ENCODE measurements at places on chromosomes 3 and 15.

GRCh38 chr3:66083784-66084213 lies 45.1 kb upstream of the MAGI1 start:
- no peak for DNase-seq

GRCh38 chr3:120567370-120568201 lies 28.6 kb upstream of the NDUFB4 start:
- no peak for DNase-seq

DNA sequence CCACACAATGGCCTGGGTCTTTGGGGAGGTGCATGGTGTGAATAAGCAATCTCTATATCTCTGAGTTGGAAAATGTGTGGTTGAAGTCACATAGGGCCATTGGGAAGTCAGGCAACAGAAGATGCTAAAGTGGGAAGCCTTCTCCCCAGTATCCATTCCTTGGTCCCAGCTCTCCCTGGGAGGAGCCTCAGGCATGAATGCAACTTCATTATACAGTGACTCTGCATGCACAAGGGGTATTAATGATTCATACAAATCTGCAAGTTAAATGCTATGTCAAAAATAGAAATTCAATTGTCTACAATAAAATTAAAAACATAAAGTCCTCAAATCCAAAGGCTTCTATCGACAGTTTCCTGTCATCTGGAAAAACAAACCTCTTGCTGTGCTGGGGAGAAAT lies 108.8 kb downstream of the RAB11A start:
- DNase-seq = no peak

- no peak for DNase-seq
Measured at GRCh38 chr3:142990721-142991120, 10.6 kb upstream of the U2SURP start.

GRCh38 chr3:72582963-72583362 lies 265.3 kb downstream of the SHQ1 start:
- DNase-seq = no peak

DNA sequence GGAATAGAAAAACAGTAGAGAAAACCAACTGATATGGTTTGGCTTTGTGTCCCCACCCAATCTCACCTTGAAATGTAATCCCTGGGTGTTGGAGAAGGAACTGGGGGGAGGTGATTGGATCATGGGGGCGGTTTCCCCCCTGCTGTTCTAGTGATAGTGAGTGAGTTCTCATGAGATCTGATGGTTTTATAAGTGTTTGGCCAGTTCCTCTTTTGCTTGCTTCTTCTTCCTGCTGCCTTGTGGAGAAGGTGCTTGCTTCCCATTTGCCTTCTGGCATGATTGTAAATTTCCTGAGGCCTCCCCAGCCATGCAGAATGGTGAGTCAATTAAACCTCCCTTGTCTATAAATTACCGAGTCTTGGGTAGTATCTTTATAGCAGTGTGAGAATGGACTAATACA lies 48.4 kb downstream of the EOMES start:
- DNase-seq = no peak

DNA sequence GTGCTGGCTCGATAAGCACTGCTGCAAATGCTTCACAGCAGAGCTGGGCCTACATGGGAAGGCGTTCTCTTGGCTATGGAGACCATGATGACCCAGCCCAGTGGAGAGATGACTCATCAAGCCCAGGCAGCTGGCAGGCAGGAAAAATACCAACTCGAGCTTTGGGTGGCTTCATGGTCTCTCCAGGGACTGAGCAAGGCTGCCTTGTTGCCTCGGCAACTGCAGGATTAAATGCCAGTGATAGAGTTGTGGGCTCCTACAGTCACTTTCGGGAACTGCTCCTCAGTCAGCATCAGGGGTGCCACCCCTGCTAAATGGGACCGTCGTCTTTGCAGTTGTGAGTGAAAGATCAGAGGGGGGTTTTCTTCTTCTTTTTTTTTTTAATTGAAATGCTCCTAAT lies 54.6 kb upstream of the MYZAP start:
- peak; percentile 47 for DNase-seq

- no peak for DNase-seq
Measured at GRCh38 chr3:40681658-40682055, 156.9 kb downstream of the ZNF621 start.

GRCh38 chr3:30464381-30464780 lies 142.0 kb upstream of the TGFBR2 start:
- DNase-seq = no peak

DNA sequence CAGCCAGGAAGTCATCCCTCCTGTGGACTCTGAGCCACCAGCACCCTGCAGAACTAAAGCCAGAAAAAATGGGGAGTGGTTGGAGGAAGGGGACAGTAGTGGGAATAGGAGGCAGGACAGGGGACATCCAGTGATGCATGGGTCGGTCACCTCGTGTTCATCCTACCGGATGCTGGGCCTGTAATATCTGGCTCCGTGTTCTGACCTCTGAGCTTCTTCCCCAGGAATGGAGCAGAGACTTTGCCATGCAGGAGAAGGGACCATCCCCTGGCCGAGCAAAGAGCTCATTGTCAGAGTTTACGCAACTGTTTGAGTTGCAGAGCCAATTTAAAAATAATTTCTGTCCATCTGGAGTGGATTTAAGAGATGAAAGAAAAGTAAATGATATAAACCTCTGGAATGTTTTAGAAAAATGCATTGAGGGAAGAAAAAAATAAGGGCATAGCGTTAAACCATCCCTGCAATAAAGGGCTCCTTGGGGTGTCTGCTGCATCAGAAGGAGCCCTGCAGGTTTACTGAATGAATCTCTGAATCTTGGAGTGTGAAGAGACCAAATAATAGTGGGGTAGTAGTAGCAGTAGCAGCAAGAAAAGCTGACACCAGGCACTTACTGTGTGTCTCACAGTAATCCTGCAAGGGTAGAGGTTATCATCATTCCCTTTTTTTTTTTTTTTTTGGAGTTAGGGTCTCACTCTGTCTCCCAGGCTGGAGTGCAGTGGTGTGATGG lies 70.9 kb downstream of the AAGAB start:
- DNase-seq = no peak

DNA sequence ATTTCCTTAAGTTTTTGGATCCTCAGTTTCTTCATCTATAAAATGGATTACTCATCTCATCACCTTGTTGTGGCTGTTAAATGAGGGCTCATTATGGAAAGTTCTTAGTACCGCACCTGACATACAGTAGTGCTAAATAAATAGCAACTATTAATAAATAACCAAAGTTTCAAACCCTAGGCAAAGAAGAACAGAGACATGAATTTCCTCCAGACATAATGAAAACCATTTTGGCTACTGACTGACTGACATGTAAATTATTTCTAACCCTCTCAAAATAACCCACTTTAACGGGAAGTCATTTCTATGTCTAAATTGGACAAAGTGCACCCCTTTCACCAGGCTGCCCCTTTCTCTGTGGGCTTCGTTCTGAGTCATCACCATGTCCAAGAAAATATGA lies 17.4 kb upstream of the KLHL6 start:
- DNase-seq = no peak

- no peak for DNase-seq
Measured at GRCh38 chr15:74552773-74553441, 11.9 kb downstream of the ARID3B start.

DNA sequence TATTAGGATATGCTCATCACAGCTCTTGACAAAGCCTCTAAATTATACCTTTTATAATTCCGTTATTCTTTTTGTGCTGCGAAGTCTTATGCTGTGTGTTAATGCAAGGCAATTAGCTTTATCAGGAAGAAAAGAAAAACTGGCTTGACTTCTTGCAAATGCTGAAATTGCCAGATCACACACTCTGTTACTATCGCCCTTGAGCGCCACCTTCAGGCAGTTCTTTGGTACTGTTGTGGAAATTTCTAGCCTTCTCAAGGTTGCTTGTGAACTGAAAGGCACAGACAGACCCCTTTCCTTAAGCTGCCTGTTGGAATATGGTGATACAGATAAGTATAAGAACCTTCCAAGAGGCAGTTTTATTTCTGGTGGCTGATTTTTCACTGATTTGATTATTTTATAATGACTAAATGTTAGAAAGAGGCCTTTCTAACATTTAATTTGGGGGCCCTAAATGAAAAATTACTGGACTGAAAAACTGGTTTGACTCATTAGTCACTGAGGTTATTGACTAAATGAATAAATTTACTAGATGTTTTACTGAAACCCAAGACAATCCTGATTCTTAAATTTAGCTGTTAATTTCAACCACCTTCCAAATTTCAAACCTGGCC lies 126.2 kb upstream of the RASGRP1 start:
- no peak for DNase-seq

DNA sequence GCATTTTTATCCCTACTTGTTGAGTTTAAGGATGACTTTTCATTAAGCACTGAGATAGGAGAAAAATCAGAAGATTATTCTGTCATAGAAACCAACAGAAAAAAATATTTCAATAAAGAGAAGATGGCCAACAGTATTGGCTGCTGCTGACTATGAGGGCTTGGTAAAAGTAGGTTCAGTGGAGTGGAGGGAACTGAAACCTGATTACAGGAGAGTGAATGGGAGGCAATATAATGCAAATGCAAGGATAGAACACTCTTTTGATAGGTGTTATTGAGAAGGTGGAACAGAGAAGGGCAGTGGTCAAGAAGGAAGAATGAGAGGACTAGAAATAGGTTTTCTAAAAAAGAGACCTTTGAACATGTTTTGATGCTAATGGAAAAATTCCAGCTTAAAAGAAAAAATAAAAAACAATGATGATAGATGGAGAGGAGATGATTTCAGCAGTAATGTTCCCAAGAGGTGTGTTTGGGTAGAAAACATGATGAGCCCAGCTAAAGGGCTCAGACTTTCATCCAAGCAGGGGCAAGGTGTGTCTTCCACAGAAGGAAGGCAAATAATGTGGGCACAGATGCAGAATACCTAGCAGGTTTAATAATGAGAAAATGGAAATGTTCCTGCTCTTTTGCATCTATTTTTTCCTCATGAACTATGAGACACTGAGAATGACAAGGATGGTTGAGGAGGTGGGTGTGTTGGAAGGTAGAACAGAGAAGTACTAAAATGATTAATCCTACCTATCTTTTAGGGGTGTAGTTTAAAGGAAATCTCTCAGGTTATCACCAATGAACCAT lies 397.9 kb upstream of the GOLIM4 start:
- DNase-seq = no peak

- DNase-seq = no peak
Measured at GRCh38 chr3:32492684-32493436, 9.8 kb downstream of the CMTM6 start.

- DNase-seq = peak; percentile 62
Measured at GRCh38 chr3:141477224-141477623, 9.6 kb upstream of the RASA2 start.

DNA sequence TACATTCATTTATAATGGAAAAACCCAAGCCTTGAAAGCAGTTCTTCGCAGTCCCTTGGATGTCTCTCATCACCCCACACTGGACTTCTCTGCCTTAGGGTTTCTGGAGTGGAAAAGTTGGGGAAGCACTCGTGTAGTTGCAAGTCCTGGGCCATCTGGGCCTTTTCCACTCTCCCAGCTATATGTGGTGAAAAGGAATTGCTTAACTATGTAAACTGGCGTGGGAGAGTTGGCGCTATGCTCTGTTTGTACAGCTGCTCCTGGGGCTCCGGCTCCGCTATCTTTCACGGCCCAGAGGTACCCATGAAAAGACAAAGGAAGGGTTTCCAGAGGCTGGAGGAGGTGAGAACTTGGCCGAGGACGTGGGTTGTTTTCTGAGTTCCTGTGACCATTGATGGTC lies 81.1 kb upstream of the MYZAP start:
- peak; percentile 67 for DNase-seq

GRCh38 chr3:153829606-153830170 lies 291.5 kb upstream of the ARHGEF26 start:
- DNase-seq = peak; percentile 10

- peak; percentile 9 for DNase-seq
Measured at GRCh38 chr15:81531109-81531592, 157.1 kb upstream of the TMC3 start.

GRCh38 chr15:77033729-77034671 lies 36.9 kb downstream of the TSPAN3 start:
- DNase-seq = no peak

DNA sequence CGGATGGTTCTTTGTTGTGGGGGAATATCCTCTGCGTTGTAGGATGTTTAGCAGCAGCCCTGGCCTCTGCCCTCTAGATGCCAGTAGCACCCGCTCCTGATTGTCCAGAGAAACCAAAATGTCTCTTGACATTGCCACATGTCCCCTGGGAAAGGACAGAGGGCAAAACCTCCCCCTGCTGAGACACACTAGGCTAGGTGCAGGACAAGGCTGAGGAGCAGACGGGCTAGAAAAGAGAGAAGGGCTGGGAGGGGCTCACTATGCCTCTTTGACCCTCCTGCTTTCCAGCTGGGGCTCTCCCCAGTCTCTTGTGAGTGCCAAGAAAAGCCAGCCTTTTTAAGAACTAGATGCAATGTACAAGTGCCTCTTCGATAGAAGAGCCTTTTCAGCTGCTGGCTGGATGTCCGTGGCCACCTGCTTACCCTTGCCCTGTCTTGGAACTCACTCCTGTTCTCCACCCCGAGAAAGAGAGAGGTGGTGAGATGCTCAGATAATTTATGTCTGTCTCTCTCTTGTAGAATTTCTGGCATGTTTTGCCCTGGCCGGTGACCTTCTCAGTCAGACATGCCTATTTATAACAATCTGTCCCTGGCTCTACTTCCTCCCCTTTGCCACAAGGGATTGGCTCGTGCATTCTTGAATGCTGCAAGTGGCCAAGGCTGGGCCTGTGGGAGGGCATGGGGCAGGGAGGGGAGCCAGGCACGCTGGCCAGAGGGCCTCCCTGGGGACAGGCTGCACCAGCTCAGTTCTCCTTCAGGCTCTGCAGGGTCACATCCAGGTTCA lies 142.6 kb downstream of the RPLP1 start:
- no peak for DNase-seq

GRCh38 chr3:191158815-191159214 lies 40.2 kb upstream of the OSTN start:
- DNase-seq = no peak

- DNase-seq = no peak
Measured at GRCh38 chr3:156670077-156670476, 4.3 kb upstream of the TIPARP start.

GRCh38 chr3:196837819-196838420 lies 29.8 kb upstream of the SENP5 start:
- DNase-seq = peak; percentile 5

- DNase-seq = no peak
Measured at GRCh38 chr3:52468336-52468735, 12.9 kb downstream of the NISCH start.

GRCh38 chr3:188335656-188336055 lies 181.7 kb downstream of the LPP start:
- no peak for DNase-seq

- DNase-seq = no peak
Measured at GRCh38 chr15:95676500-95676899, 654.0 kb upstream of the NR2F2 start.

- no peak for DNase-seq
Measured at GRCh38 chr3:150741497-150742140, 21.4 kb downstream of the SIAH2 start.

DNA sequence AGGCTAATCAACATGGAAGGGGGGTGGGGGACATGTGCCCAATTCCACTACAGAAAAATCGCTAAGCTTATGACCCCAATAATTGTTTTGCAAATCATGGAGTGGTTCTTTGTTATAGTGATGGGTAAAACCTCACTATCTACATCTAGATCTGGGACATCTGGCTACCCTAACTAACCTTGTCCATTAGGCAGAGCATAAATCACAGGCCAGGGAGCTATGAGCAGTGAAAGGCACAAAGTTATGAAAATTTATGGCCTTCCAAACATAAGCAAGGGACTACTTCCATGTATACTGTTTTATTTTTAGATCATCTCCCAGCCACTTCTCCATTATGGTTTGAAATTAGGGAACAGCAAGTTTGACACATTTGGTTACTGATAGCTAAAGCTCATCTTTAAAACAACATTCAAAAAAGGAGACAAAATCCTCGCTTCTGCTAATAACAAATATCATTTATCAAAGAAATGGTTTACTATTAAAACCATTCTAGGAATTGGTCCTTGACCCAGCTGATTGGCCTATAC lies 78.3 kb downstream of the RSL24D1 start:
- no peak for DNase-seq

- DNase-seq = no peak
Measured at GRCh38 chr3:89474333-89475130, 367.1 kb downstream of the EPHA3 start.

All from skeletal muscle cell (primary cell).